Inflammatory macrophage treated with lipopolysaccharide for 1 hour (primary cell): ENCODE measurements at places on chromosomes 3 and 15.

DNA sequence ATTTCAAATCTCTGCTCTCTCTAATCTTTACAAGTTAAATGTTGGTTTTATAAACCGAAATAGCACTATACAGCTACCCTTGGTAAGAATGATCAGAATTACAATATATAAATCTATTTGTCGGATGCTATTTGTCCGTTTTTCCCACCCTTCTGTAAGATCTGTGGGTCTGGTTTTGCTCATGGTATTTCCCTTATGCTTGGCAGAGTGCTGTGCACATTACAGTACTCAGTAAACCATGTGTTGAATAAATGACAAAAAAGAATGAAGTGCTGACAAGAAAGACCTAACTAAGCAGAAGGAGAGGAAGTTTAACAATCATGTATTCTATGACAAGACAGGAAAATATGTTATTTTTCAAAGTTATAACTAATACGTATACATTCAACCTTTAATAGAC lies 827.2 kb downstream of the ROBO1 start:
- DNase-seq: no peak

DNA sequence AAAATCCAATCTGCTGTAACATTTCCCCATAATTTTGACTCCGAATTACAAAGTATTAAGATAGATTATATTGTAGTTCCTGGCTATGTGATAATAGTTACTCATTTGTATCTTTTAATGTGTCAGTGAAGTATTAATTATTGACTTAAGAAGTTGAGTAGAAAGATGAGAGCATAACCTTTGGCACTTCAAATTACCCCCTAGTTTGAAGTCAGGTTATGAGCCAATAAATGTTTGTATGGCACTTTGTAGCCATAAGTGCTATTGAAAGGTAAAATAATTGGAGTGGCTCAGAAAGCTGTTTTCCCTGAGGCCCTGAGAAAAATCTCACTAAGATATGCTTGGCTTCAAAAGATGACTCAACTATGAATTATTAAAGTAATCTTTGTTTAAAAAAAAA lies 31.0 kb downstream of the IREB2 start:
- no peak for DNase-seq

DNA sequence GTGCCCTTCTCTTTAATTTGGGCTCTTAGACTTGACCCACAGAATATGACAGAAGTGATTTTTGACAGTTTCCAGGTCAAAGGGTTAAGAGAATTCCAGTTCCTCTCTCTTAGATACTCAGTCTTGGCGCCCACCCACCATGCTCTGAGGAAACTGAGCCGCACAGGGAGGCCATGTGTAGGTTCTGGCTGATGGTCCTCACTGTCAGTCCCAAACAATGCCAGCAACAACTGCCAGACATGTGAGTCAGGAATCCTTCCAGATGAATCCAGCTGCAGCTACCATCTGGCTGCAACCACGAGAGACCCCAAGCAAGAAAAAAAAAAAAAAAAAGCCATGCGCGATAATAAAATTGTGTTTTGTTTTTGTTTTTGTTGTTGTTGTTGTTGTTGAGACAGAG lies 326.6 kb downstream of the MAGI1 start:
- DNase-seq: no peak

DNA sequence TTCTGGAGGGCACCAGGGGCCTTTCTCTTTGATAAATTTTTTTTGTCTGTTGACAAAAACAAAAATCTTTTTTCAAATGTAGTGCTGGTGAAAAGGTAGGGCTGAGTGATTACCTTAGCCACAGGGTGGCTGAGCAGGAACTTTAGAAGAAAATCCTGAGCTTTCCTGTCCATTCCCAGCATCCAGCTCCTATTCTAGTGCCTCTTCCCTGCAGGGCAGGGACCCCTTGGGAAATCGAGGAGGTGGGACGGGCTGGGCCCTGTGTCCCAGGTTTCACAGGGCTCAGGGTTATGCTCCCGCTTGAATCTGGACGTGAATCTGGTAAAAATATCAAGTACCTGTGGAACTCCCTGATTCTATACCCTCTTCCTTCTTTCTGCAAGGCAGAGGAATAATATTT lies 31.7 kb downstream of the EDEM1 start:
- DNase-seq: no peak

- no peak for DNase-seq
These were observed 165.1 kb upstream of the GOLIM4 start for GRCh38 chr3:168260859-168261258.

DNA sequence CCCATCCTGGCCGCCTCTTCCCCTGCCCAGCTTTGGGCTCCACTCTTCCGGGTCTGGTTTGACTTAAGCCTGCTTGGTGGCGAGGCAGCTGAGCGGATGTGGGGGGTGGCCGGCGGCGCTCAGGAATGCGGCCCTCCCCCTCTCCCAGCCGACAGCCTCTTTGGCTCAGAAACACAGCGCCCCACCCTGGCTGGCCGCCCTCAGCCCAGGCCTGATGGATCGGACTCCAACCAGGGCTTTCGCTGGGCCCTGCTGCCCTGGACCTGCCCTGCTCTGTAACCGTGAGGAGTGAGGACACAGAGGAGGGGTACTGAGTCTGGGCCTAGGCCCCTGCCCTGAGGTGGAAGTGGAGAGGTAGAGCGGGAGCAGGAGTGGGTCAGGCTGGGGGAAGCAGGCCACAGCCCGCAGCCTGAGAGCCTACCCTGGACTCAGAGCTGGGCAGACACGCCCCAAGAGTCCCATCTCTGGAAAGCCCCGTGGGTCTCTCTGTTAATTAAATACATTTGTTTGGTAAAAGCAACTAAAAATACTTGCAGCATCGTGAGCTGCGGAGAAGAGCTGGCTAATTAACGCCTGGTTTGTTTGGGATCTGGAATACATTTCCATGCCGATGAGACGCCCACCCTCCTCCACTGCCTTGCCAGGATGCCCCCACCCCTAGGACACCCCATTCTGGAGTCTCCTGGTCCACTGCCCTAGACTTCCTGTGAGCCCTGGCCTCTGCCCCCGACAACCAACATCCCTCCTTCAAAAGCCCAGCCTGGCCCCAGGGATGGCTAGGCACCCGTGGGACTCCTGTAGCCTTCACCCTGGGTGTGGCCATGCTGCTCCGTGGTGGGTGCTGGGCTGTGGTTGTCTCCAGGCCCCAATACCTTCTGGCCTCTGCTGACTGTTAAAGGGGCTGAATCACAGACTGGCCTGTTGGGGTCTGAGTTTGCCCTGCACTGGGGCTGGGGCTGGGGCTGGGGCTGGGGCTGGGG lies 19.6 kb downstream of the PLXNA1 start:
- no peak for DNase-seq

DNA sequence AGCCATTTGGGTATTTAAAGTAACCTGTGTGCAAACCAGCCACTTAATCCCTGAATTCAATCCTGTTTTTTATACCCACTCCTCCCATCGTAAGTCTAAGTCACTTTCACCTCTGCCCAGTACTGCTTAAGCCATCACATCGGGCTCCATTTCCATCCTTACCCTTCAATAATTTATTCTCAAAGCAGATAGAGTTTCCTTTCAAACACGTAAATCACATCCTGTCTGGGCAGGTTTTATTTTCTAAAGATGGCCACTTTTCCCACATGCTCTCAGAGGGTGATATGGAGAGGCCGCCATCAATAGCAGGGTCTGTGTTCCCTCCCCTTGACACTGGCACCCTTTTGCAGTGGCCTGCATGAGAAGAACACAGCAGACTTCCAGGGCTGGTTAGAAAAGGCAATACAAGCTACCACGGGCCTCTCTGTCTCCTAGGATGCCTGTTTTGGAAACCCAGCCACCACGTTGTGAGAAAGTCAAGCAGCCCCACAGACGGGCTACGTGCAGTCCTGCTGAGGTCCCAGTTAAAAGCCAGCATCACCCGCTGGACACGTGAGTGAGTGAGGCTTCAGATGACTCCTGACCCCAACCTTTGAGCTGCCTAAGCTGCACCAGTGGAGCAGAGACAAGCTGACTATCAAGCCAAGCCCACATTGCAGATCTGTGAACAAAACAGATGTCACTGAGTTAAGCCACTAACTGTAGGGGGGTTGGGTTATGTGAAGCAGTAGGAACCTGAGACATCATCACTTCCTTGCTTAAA lies 241.8 kb upstream of the SLCO3A1 start:
- DNase-seq: no peak

- DNase-seq: no peak
These were observed 65.6 kb upstream of the HEG1 start for GRCh38 chr3:125121246-125122010.

DNA sequence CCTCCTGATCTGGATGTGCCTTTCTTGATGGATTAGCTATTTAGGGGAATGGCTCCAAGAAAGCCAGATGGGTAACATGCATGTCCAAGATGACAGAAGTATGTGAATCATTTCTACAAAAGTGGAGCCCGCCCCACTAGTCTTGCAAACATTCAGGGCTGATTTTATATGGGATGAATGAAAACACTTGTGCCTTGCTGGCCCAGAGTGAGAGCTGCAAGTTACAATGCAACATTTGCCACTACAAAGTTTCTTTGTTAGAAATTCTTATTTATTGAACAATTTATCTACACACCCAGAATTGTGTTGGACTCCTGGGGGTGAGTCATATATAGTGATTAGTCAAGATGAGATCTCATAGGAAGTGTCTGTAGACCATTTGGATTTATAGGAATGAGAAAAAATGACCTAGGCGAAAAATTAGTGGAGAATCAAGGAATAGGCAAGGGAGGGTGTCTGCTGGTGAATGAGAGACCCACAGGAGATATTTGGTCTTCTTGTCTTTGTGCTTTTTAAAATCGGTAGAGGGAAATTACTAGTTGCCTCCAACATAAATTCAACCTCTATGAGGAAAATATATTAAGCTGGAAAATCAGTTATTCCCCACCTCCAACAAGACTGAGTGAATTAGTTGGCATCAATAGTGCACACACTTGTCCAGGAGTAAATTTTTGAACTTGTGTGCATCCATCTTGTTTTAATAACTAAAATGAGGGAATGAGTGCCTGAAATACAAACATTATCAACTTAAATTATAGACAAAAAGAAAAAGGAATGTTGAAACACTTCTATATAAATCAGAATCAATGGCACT lies 53.5 kb upstream of the DCBLD2 start:
- no peak for DNase-seq
